ENCODE measurements at places on chromosomes 2 and 18.

GRCh38 chr2:100018341-100019193, 123.8 kb downstream of the AFF3 start:
- DNase-seq, result no peak

DNA sequence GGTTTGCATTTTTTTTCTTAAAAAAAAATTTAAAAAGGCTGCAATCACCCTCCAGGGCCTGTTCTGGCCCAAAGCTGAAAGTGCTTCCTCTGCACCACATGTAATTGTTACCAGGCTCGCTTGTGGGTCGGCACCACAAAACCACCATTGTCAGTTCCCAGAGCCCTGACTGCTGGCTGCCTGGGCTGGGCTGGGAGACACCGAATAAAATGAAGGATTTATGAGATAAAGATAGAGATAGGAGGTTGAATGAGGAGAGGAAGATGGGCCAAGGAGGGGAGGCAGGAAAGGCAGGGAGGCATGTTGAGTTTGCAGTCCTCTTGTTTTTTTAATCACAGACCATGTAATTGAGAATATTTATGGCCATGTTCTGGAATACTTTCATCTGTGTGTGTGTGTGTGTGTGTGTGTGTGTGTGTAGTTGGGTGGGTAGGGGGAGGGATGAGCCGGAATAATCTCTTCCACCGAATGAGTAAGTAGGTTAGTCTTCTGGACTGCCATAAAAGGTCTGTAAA, 14.7 kb downstream of the NRP2 start:
- DNase-seq, result no peak

DNA sequence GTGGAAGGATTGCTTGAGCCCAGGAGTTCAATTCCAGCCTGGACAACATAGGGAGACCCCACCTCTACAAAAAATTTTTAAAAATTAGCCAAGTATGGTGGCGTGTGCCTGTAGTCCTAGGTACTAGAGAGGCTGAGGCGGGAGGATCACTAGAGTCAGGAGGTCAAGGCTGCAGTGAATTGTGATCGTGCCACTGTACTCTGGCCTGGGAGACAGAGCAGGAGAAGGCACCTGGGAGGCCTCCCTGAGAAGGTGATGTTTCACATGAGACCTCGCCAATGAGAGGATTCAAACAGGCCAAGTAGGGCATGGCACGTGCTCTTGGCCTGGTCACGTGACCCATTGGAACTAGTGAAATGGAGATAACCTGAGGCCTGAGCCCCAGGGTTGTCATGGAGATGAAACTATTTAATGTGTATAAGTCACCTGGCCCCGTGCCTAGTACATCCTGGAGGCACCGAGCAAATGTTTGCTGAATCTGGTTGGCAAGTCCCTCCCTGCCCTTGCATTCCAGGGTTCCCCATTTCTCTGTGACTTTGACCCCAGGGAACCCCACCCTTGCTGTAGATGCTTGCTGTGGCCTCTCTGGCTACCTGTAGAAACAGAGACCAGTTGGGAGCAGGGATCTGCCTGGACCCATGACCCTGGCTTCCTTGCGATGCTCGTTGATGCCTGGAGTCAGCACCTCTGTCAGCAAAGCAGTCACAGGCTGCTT, 26.1 kb upstream of the ROCK2 start:
- DNase-seq, result no peak

DNA sequence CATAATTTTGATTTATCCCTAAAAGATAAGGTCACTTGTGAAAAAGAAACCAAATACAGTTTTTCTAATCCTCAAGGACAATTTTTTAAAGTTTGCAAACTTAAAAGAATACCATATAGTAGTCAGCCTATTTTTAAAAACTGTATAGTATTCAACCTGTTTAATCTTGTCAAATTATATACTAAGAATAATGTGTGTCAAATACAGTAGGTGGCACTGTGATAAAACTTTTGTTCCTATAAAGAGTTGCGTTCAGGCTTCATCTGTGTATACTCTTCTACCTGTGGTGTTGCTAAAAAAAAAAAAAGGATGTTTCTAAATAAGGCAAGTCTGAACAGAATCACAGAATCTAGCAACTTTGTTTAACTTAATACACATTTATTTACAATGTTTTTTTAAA, 68.6 kb downstream of the CCDC138 start:
- no peak for DNase-seq

DNA sequence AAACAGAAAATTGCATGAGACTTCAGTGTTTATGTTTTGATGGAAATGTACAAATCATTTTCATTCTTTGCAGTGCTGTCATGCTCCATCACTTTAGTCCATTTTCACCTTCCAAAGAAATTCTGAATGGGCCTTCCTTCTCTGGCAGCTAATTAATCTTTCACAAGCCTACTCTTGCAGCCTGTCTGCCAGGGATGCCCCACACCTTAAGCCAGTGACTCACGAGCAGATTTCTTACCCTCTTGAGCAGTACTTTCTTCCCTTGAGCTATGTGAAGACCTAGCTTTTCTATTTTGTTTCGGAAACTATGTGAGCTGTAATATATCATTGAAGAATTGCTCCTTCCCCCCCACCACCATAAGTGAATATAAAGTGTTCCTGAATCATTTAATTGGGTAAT, 404.3 kb upstream of the VWC2L start:
- DNase-seq, result no peak

- no peak for DNase-seq
Measured at GRCh38 chr2:182971820-182972547, 66.3 kb downstream of the NCKAP1 start.

GRCh38 chr2:168450171-168450570, 5.9 kb upstream of the CERS6 start:
- DNase-seq, result no peak

GRCh38 chr2:217712431-217712830, 290.4 kb downstream of the TNS1 start:
- no peak for DNase-seq

- DNase-seq, result no peak
Measured at GRCh38 chr18:58808349-58808748, 56.3 kb upstream of the ZNF532 start.

DNA sequence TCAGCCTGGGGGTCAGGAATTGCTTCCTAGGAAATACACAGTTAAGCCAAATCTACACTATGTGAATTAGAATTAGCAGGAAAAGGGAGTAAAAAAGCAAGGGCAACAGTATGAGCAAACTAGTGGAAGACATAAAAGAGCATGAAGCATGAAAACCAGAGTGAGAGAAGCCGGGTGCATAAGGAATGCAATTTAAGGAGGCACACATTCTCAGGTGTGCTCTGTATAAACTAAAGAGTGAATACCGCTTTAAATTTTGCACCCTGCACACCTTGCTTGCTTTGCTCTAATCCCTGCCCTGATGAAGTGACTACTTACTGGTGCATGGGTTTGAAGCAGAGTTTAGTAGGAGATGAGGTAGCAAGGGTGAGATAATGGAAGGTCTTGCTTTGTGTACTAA, 65.7 kb upstream of the EPHA4 start:
- DNase-seq, result no peak

DNA sequence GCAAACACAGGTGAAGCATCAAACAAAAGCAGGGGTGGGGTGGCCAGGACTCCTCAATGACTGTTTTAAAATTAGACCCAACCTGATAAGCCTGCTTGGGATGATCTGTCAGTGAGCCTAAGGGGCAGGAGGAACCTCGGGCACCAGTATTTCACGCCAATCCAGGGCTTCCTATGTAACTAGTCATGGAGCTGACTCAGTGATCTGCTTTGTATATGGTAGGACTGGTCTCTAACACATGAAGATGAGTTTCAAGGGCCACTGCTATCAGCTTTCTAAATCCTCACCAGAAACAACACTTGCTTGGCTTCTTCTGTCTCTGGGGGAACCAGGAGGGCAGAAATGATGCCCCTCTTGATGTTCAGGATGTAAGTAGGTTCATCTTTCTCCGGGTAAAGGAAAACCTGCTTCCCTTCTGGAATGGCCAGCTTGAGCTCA, 6.2 kb downstream of the APOB start:
- DNase-seq, result no peak

GRCh38 chr2:240167588-240167880, 27.1 kb upstream of the OTOS start:
- DNase-seq, result no peak

GRCh38 chr2:49033394-49034185, 120.7 kb downstream of the FSHR start:
- no peak for DNase-seq

DNA sequence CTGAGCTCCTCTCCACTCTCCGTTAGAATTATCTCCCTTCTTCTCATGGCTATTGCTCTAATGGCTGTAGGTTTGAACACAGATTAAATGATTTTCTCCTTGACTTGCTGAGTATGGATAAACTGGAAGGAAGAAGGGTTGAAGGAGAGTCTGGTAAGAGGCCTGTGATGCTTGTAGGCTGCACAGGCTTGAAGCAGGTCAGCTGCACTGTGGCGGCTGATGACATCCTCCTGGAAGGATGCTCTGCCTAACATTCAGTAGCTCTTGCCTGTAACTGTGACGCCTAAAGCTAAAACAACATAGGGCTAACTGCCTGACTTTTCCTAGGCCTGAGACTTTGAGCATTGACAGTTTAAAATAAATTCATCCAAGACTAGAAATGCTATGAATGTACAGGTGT, 166.3 kb downstream of the MREG start:
- no peak for DNase-seq

GRCh38 chr2:128386066-128386465, 67.4 kb upstream of the HS6ST1 start:
- no peak for DNase-seq

- peak; percentile 0 for DNase-seq
Measured at GRCh38 chr2:218022851-218023530, 20.2 kb upstream of the TNS1 start.

GRCh38 chr18:634551-635045, 22.9 kb upstream of the TYMS start:
- no peak for DNase-seq

DNA sequence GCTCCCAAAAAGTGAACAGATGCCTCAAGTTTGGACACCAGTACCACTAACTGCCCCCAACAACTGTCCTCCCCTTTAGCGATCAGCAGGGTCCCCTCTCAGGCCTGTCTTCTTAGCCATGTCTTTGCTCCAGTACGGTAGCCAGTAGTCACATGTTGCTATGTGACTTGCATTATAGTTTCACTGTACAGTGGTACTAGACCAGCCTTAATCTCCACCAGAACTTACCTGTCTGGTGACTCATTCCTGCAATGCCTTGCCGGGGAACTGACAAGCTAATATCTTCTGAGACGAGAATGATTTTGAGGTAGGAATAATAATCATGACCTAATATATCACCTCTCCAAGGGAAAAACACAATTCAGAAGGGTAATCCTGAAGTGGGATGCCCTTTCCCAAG, 23.7 kb downstream of the ACMSD start:
- DNase-seq, result no peak

- no peak for DNase-seq
Measured at GRCh38 chr18:31040686-31041270, 1.8 kb downstream of the DSC3 start.

- no peak for DNase-seq
Measured at GRCh38 chr18:78984941-78985784, 5.5 kb downstream of the SALL3 start.

- peak; percentile 55 for DNase-seq
Measured at GRCh38 chr2:85405201-85406059, 4.7 kb downstream of the CAPG start.

GRCh38 chr2:117737846-117738245, 76.6 kb upstream of the DDX18 start:
- no peak for DNase-seq

DNA sequence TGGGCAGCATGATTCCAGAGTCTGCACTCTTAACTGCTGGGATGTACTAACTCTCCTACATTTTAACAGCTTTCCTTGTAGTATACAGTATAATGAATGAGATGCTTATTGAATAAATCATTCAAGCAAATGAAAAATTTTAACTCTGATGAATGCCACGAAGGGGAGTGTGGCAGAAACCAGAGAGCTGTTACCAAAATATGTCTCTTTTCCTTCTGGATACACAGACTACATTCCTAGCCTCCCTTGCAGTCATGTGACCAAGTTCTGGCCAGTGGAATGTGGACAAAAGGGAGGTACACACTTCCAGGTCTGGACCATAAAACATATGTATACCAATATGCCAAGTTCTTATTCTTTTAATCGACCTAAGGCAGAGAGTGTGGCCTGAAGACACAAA, 1.7 kb upstream of the EML4 start:
- DNase-seq, result no peak

- DNase-seq, result no peak
Measured at GRCh38 chr2:7674606-7675005, 757.4 kb downstream of the RNF144A start.

- DNase-seq, result no peak
Measured at GRCh38 chr2:45889620-45890370, 238.3 kb downstream of the PRKCE start.

GRCh38 chr2:69571189-69571588, 72.3 kb downstream of the AAK1 start:
- DNase-seq, result no peak

GRCh38 chr18:51658436-51658835, 461.0 kb upstream of the MEX3C start:
- DNase-seq, result no peak

DNA sequence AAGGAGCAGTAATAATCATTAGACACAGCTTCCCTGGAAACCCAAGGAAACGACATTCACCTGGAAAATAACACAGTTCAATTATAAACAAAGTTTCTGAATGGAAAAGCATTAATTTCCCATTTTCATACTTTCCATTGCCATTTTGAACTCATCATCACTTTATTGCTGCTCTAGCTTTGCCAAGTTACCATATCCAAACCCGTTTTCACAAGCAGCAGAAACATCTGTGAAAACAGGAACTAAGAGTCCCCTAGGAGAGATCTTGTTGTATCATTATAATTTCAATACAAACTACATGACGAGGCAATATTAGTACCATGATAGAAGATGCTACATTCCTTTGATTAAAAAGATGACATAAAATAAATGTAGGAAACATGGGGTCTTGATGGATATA, 597.0 kb upstream of the NRXN1 start:
- DNase-seq, result no peak

- no peak for DNase-seq
Measured at GRCh38 chr2:109415581-109416013, 198.2 kb downstream of the SEPTIN10 start.

DNA sequence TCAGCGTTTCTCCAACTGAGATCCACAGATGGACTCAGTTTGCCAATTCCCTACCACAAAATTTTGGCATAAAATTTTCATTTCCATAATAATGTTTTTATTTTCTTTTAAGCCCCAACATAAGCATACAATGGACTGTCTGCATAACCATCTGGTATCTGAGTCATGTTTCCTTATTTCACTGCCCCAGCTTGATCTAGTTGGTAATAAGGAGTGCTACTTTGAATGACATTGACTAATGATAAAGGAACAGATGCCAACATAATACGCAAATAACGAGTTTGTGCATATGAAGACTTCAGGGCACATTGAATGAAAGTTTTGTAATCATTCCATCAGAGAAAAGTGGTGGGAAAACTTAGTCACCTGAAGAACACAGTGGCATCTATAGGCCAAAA, 8.8 kb upstream of the MBD2 start:
- no peak for DNase-seq

DNA sequence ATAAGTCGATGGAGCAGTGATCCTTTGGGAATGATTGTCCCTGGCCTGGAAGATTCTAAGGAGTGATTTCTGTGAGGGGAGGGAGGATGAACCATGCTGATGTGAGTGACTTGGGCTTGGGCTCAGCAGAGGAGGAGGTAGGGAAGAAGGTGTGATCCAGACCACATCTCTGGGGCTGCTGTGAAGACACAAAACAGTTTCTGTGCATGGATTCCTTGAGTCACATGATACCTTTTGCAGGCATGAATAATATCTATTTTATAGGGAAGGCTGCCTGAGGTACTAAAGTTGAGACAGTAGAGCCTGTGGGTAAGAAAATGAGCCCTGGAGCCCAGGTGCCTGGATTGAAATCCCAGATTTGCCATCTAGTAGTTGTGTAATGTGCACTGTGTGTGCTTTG, 29.8 kb downstream of the SLC1A4 start:
- no peak for DNase-seq

GRCh38 chr2:200399046-200399445, 92.6 kb downstream of the SPATS2L start:
- DNase-seq, result no peak

All from thyroid gland (tissue), 4 donors.